ENCODE measurements at places on chromosomes 2 and 18.

DNA sequence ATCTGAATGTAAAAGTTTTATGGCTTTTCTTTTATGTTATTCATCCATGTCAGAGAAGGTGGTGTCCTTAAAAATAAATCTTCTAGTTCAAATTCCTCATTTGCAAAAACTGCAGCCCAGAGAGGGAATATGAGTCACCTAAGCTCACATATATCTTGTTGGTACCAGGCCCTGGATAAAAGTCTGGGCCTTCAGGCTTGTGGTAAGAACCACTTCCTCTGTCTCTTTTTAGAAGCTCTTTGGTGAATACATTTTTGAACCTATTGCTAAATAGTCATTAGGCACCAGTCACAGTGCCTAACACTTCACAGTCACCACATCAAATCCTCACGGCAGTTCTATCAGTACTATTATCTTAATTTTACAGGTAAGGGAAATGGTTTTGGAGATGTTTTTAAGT, 199.2 kb downstream of the KCNS3 start:
- DNase-seq = no peak

DNA sequence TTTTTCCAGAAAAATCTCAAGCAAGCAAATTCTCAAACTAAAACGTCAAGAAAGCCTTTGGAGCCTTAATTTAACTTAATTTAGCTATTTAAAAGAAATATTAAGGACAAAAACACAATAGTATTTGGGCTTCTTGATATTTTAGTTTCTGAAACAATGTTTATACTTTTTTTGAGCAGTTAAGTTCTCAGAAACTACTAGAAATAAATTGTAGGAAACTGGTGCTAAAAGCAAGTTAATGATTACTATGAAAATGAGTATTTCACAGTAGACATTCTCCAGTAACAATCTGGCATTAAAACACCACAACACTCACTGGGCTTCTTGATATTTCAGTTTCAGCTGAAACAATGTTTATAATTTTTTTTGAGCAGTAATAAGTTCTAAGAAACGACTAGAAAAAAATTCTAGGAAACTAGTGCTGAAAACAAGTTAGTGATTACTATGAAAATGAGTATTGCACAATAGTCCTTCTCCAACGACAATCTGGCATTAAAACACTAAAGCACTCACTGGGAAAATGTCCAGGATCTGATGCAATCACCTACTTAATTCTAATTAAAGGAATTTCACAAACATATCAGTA, 45.1 kb downstream of the TRAK2 start:
- no peak for DNase-seq

- DNase-seq = peak; percentile 32
These were observed 47.0 kb downstream of the UGP2 start for GRCh38 chr2:63888490-63889402.

DNA sequence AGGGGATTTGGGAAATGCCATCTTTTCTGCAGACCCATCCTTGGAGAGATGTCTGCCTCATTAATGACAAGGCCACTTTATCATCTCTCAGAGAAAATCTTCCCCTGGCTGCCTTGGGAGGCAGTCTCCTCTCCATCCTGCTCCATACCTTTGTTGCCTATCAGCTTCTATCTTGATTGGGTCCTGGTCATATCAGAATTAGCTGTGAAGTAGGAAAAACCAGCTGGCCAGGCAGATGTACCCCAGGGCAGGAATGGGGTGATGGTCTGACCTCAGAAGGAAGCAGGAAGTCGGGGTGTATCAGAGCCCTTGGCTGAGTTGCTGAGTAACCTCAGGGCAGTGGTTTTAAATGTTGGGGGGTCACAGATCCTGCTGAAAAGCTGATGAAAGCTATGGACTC, 41.3 kb downstream of the ALK start:
- no peak for DNase-seq

GRCh38 chr18:50091509-50092244, 103.3 kb downstream of the MYO5B start:
- DNase-seq = no peak

DNA sequence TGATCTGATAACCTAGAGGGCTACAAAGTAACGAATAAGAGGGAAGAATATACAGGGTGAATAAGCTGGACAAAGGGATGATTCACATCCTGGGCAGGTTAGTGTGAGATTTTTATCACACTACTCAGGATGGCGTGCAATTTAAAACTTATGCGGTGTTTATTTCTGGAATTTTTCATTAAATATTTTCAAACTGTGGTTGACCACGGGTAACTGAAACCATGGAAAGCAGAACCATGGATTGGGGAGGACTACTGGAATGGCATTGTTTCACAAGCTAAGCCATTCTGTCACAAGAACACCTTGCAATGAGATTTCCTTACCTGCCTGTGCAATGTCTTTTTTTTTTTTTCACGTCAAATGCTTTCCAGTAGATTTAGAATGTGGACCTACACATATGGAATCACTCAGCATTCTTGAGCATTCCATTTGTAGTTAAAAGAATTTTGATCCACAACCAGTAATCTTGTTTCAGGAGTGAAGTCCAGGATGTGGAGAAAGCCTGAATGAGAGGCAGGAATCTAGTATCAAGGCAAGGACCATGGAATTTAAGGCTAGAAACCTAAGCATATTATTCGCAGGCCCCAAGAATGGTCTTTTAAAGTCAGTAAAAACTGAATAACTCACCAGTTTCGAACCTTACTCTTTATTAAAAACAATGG, 8.0 kb upstream of the CDK15 start:
- DNase-seq = no peak

- no peak for DNase-seq
These were observed 6.8 kb downstream of the BIRC6 start for GRCh38 chr2:32363597-32363996.

GRCh38 chr2:147711031-147711430, 133.8 kb upstream of the ACVR2A start:
- no peak for DNase-seq

- no peak for DNase-seq
These were observed 95.4 kb downstream of the LAMA1 start for GRCh38 chr18:7021994-7022840.

GRCh38 chr2:217110550-217110949, 250.7 kb upstream of the TNP1 start:
- DNase-seq = no peak

DNA sequence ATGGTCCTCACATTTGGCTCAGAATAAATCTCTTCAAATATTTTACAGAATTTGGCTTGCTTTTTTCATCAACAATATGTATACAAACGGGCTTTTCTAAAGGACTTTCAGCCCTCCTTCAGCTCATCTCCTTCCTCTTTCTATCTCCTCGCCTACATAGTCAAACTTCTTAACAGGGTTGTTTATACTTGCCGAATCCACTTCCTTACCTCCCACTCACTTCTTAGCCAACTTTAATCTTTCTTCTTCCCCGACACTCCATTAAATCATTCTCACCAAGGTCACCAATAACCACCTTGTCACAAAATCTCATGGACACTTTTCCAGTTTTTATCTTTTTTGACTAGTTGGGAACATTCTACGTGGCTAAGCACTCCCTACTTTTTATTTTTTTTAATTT, 325.2 kb downstream of the PLCL1 start:
- DNase-seq = no peak

DNA sequence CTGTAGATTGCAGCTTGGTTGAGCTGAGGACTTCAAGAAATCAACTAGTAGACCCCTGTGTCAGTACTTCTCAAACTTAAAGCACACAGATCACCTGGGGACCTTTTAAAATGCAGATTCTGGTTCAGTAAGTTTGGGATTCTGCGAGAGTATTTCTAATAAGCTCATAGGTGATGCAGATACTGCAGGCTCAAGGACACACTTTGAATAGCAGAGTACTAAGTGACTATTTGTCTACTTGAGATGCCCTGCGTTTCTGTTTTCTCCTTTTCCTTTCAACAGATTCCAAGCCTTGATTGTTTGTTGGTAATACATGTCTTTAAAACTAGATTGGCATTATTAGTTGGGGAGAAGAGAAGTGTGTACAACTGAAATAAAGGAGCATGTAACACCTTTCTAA, 6.7 kb downstream of the MIB1 start:
- DNase-seq = no peak

DNA sequence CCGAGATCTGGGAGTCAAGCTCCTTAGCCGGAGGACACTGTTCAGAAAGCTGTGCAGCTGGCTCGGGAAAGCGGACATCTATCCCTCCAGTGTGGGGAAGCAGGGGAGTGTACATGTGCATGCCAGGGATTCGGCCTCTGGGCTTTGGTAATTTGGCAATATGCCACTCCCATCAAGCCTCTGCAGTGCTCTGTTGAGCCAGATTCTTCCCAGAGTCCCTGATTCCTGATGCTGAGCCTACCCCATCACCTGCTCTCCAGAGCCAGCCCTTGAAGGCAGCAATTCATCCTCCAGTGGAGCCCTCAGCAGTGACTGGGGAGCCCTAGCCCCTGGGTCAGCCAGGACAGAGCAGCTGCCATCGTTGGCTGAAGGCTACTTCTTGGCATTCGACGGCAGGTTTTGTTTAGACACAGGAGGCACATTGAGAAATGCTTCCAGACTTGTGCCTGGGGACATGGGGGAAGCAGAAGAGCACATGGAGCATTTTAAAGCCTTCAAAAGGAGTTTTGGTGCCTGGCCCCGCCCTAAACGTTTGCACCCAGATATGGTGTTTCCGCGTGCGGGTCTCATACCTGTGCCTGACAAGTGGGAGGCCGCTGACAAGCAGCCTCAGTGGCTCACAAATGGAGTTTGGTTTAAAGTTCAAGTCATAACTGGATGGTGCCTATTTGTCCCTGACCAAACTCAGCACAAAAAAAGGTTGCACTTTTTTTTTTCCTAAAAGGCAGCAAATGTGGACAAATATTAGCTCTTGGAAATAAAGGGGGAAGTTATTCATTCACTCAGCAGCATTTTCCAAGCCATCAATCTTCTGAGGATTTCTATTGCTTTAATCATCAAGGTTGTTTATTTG, 272.8 kb downstream of the CYRIA start:
- no peak for DNase-seq

DNA sequence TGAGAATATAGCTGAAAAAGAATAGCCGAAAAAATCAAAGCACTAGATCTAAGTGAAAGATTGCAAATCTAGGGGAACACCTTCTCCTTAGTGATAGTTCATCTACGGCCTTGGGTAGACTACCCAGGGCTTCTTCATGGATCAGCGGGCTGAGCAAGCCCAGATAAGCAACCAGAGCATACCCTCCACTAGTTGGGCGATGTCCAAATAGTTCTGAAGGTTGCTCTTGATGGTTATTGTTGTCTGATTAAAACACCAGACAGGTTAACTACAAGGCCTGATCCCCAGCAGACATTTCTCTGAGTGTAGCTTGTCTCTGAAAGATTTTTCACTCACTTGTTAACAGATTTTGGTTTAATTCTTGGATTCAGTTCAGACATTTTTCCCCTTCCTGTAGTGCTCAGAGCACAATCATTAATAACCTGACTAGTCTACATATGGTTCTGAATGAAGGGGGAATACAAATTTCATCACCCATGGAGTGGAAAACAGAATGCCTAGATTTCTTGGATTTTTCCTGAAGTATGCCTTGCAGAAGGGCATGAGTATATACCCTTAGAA, 99.6 kb downstream of the BABAM2 start:
- no peak for DNase-seq

DNA sequence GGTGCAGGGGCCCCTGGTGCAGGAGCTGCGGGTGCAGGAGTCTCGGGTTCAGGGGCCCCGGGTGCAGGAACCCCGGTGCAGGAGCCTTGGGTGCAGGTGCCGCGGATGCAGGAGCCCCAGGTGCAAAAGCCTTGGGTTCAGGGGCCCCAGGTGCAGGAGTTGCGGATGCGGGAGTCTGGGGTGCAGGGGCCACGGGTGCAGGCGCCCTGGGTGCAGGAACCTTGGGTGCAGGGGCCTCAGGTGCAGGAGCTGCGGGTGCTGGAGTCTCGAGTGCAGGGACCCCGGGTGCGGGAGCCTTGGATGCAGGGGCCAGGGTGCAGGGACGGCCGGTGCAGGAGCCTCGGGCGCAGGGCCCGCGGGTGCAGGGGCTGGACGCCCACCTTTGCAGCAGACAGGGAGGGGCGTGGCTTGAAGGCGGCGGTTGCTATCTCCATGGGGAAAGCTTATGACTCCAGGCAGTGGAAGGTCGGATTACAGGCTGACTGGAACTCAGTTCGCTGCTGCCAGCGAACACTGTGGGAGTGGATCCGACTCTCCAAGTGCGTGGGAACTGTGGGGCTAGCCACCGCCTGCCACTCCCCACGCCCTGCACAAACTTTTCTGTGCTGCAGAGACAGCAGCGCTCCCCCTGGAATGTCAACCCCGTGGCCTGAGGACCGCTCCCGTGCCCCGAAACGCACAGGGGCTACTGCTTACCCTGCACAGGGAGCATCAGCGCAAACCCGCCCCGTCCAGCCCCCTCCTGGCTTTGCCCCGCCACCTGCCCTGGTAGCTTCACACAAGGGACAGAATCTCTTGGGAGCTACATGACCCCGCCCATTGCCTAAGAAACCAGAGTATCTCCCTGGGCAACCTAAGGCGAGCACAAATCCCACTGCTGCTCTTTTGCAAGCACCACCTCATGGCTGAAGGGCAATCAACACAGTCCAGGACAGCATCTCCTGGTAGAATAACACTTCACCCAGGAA, 40.3 kb downstream of the COPS9 start:
- DNase-seq = no peak

- DNase-seq = no peak
These were observed 32.4 kb downstream of the SLC35F5 start for GRCh38 chr2:113724010-113724409.

GRCh38 chr18:46051731-46052461, 20.2 kb downstream of the PSTPIP2 start:
- DNase-seq = no peak

DNA sequence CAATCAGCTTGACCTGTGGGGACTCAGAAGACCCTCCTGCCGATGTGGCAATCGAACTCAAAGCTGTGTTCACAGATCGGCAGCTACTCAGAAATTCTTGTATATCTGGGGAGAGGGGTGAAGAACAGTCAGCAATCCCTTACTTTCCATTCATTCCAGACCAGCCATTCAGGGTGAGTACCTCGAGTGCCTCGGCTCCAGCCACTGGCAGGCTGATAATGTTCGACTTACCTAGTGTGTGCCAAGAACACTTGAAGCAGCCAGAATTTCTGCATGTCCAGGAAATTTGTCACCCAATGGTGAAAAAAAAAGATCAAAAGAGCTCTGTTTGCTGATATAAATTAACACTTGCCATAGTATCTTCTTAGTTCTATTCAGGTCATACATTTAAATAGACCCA, 2.3 kb downstream of the LGALSL start:
- DNase-seq = no peak

GRCh38 chr2:102397209-102397608, 25.8 kb upstream of the IL18RAP start:
- DNase-seq = no peak

- DNase-seq = no peak
These were observed 8.0 kb downstream of the ATP9B start for GRCh38 chr18:79077181-79077580.
